Globus pallidus (tissue), 1 donor: ENCODE measurements at places on chromosomes 7 and 10.

GRCh38 chr10:17647326-17647725, 3.4 kb downstream of the STAM start:
- DNase-seq, result no peak

DNA sequence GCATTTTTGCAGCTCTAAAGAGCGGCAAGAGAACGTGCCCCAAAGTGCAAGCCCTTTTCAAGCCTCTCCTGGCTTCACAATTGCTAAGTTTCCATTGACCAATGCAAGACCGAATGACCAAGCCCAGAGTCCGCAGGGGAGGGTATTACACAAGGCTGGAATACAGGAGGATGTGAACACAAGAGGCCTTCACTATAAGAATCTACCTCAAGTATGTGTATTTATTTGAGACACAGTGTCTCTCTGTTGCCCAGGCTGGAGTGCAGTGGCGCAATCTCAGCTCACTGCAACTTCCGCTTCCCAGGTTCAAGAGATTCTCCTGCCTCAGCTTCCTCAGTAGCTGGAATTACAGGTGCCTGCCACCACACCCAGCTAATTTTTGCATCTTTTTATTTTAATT, 22.2 kb upstream of the TPST1 start:
- no peak for DNase-seq

GRCh38 chr7:133561396-133561795, 308.5 kb downstream of the EXOC4 start:
- no peak for DNase-seq

DNA sequence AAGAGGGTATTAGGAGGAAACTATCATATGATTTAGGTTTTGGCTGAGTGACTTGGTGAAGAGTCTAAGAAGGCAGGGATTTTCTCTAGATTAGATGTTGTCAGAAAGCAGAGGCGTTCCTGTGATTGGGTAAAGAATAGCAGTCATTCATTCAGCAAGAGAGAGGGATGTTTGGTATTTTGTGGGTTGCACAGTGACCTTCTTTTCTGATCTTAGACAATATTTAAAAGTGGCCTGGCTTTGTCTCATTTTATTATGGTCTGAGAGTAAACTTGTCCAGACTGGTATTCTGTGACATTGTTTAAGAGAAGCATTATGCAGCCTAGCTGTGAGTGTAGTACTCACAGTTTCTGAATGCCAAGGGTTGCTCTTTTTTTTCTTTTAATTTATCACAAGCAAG, 18.5 kb downstream of the HYAL4 start:
- DNase-seq, result no peak

DNA sequence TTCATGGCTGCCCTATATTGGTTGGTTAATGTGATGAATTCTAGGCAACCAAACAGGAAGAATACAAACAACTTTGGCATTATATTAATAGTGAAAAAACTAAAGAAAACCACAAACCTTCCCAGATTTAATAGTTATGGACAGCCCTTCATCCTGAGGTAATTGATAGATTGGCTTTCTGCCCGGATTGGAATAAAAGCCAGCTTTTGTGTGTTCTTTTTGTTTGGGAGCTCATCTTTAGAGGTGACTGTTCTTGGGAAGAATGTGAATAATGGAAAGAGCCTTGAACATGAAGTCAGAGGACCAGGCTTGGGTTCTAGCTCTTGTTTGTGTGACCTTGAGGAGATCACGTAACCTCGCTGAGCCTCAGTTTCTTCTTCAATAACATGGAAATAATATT, 92.3 kb downstream of the VTI1A start:
- DNase-seq, result no peak

- peak; percentile 58 for DNase-seq
Observed at GRCh38 chr10:78543749-78544362, 510.2 kb downstream of the RPS24 start.

DNA sequence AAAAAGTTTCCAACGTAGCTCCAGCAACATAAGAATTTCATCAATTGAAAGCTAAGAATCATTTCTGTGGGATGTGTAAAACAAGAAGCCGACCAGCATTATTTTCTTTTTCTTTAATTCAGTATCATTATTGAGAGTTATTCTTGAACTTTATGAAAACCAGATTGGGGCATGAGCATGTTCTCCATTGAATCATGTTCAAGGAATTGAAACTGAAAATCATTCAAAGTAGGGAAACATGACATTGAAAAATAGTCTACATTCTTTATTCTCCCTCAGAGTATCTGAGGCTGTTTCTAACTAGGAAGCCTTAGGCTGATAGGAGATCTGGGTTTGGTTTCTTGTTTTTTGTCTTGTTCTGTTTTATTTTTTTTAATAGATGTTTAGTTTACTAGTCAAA, 253.7 kb downstream of the DYNC1I1 start:
- DNase-seq, result no peak

DNA sequence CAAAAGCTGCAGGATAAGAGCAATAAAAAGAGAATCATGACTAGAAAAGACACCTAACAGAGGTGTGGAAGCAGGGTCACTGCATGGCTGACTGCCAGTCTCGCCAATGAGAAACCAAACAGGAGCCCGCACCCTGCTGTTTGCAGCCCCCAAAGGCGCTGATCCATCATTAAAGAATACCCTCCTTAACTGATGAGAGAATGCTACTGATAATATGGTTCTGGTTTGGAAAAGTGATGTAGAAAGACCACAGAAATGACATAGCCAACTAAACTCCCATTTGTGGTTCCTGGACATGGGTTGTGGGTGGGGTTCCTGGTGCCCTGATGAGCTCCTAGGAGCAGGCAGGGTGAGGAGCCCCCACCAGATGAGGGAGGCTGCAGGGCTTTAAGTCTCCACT, 207.4 kb downstream of the TNS3 start:
- no peak for DNase-seq

- DNase-seq, result no peak
Observed at GRCh38 chr7:143299840-143300239, 11.7 kb downstream of the CASP2 start.

GRCh38 chr7:11831736-11832495, at the start of gene THSD7A:
Gene THSD7A, minus strand, starts transcription at chr7:11832198. Its CDS starts 252 bp downstream, at chr7:11831946.
- DNase-seq, result peak; percentile 48

GRCh38 chr10:81576336-81576735, 298.7 kb upstream of the NRG3 start:
- no peak for DNase-seq

DNA sequence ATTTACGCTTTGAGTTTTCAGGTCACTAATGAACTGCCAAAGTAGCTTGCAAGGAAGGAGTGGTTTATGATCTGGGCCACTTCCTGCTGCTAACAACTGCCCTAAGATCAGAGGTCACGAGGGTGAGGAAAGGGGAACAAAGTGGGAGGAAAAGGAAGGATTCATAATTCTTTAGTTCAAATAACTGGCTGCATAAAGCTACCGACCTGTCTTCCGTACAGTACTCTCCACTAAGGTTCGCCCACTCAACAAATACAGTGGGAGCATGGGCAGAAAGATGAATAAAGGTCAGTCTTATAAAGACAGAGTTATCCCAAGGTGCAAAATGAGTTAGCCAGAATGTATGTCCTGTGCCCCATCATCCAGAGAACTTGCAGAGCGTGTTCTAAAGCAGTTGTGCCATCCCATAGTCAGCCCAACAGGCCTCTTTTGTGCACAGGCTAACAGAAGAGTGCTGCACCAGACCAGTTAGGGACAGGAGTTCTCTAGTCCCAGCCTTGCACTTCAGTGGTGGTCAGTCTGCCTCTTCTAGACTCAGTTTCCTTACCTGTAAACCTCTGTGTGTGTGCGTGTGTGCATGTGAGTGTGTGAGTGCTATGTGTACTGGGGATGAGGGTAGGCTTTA, 65.9 kb downstream of the CREB3L2 start:
- DNase-seq, result peak; percentile 44

DNA sequence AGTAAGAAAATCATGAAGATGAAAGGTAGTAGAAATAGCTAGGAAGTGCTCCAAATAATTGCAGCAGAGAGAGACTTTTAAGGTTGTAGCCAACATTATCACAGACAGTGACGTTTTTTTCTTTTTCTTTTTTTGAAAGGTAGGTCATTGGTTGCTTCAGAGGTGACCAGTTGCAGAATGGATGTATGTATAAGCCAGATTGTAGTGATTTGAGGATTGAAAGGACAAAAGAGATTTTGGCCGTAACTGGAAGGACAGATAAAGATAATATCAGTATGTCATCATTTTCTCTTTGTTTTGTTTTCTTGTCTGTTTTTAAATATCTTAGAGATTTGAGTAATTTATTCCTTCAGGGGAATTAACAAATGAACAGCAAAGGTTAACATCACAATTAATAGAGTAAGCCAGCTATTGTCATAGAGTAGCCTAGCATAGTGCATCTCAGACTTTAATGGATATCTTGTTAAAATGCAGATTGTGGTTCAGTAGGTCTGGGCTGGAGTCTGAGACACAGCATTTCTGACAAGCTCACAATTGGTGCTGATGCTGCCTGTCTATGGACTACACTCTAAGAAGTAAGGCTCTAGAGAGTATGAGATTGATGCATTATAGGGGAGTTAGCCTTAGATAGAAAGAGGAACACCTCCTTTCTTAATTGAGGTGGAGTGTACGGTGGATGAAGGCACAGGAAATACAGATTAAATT, 28.3 kb downstream of the CDK13 start:
- no peak for DNase-seq

DNA sequence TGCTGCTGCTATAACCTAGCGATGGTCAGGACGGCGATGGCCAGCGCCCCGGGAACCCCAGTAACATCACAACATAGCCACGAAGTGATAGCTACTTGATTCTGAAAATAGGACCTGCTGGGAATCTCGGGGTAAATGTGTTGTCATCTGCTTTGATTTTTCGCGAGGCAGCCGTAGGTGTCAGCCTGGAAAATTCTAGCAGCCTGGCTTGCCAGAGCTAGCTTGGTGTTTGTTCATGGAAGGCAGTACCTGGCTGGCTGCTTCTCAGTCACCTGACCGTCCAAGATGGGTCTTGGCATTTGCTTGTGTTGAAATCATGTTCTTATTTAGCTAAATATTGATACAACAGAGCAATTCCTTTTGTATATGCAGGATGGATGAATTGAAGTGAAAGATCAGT, 82.4 kb upstream of the BTBD16 start:
- no peak for DNase-seq

GRCh38 chr7:13945670-13946069, 43.8 kb downstream of the ETV1 start:
- DNase-seq, result no peak

DNA sequence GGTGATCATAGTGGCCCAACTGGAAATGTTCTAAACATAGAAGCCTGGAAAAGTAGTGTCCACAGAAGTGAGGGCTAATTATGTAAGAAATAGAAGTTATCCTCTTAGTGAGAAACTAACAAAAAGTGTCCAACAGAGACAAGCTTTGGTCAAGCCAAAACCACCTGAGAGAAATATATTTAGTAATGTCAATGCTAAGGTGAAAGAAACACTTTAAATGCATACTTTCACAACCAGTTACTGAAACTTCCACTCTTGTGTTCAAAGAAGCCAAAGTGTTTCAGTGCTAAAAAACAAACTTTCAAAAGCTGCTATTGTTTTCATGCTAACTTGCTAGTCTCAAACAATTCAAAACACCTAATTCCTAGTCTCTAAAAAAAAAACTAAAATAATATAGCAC, 18.1 kb downstream of the RAB11FIP2 start:
- DNase-seq, result no peak

- no peak for DNase-seq
Observed at GRCh38 chr7:156656598-156656997, 16.0 kb downstream of the RNF32 start.

DNA sequence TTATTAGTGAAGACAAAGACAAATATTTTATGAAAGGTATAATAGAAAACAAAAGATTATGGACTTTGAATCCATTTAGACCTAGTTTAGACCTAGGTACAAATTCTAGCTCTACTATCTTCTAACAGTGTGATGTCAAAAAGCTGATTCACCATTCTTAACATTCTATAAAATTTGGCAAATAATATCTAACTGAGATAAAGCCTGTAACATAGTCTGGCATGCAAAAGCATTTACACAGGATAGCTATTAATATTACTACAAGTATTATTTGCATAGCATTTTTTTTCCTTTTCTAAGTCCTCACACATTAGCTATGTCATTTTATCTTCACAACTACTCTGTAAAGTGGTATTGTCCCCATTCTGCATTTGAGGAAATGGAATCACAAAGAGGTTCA, 179.6 kb upstream of the LRRTM3 start:
- DNase-seq, result no peak

DNA sequence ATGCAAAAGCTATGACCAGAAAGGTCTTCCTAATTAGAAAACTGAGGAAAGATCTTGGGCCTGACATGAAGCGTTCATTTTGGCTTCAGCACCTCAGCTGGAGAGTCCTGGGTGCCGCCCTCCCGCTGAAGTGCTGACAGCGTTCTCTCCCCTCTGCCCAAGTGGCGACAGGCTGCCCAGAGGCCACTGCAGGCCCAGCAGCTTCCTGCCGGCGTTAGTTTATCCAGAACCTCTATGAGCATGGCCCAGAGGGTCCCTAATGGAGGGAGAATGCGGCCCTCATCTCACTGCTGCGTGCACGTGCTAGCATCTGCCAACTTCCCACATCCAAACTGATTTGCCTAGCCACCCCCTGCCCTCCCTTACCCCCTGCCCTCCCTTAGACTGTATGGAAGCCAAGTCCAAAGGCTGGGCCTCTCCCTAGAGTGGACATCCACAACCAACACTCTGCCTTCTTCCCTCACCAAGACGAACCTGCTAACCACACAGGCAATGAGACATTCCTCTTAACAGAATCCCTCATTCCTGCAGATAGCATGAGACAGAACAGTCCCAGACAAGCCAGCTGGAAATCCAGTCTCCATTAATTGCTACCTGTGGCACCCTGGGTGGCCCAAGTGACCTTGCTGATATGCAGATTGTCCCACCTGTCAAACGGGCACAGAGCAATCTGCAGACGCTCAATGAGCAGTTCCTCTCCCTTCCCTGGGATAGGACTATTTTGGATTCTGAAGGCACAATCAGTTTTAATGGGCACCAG, 108.4 kb downstream of the C10orf90 start:
- DNase-seq, result no peak

- DNase-seq, result no peak
Observed at GRCh38 chr7:36667007-36667745, 57.1 kb downstream of the AOAH start.

GRCh38 chr7:139043823-139044812, 8.3 kb upstream of the ZC3HAV1L start:
- DNase-seq, result no peak

DNA sequence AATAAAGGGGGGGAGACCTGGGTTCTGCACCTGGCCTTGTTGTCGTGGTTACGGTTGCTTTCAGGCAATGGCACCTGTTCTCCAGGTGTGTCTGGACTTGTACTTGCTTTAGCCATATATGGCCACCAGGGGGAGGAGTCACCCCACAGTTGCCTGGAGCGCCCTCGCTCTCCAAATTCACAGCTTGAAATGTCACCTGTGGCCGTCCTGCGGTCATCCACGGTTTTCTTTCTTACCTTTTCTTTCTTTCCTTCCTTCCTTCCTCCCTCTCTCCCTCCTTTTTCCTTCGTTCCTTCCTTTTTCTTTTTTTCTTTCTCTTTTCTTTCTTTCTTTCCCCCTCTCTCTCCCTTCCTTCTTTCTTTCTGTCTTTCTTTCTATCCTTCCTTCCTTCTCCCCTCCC, 157.2 kb upstream of the ZNF92 start:
- DNase-seq, result no peak
